ENCODE measurements at places on chromosomes 3 and 15.
A peak's percentile ranks its signal among the peaks of the same experiment; 100 is the strongest.

DNA sequence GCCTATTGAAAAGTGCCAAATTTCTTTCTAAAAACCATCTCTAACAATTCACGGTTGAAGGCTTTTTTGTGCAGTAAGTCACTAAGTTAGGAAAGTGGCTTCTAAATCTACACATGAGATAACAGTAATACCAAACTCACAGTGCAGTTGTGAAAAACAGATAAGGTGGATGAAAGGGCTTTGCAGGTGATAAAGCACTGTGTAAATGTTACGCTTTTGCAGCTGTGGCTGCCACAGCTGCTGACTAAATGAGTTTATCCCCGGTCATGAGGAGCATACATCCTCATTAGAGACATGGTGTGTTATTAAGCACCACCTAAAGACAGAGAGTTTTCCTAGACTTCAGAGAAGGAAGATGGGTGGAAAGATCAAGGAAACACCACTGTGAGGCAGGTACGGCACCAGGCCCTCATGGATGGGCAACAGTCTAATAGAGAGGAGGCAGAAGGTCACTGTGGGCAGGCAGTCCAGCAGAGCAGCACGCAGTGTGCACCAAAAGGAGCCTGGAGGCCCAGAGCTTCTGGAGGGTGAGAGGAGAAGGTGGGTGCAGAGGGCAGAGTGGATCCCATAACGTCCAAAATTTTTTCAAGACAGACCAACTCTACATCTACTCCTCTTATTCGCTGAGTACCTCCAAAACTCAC, 68.5 kb downstream of the FMN1 start:
- DNase-seq = no peak

- peak; percentile 42 for DNase-seq
Measured at GRCh38 chr3:187738331-187739093, 6.8 kb downstream of the BCL6 start.

- no peak for DNase-seq
Measured at GRCh38 chr3:42654331-42655201, 1.1 kb downstream of the ZBTB47 start.

DNA sequence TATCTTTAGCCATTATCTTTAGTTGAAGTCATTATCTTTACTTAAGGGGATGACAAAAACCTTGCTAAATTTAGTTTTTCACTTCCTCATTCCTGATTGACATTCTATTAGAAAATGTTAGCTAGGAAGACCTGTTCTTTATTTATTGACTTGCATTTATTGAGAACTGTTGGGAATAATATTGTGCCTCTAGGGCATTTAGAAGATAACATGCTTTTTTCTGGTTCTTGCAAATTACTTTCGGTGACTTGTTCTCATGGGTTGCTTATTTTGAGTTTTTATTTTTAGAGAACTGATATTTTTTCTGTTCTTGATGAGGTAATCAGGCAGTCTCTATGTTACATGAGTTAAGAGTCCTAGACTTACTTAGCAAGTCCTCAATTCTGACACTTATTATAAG, 48.3 kb upstream of the CTDSPL start:
- DNase-seq = no peak

- no peak for DNase-seq
Measured at GRCh38 chr3:184525337-184526087, 36.1 kb upstream of the EPHB3 start.

- DNase-seq = no peak
Measured at GRCh38 chr15:73367624-73368300, 996 bp downstream of the HCN4 start.

DNA sequence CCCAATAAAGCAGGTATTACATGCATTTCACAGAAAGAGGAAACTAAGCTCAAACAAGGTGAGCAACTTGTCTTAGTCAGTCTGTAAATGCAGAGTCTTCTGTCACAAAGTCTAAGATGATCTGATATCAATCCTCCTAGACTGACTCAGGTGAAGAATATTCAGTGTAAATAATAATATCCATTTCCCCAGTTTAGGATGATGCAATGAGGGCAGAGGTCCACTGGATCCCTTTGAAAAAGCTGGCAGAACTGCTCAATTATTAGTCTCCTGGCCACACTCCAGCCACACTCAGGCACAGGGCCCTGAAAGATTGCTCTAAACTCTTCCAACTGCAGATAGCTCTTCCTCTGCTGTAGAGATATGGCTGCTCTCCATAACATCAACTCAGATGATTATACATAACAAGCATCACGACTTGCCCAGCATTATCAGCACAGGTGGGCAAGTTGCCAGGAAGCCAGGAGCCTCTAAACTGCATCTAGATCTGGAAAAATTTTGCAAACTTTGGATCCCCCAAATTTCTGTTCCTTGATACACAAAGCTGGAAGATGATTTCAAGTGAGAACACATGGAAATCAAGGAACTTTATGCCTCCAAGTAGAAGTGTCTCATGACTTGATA, 129.8 kb upstream of the CPNE4 start:
- DNase-seq = no peak

GRCh38 chr3:13571831-13572750, 23.2 kb downstream of the FBLN2 start:
- no peak for DNase-seq

- no peak for DNase-seq
Measured at GRCh38 chr3:147654827-147655226, 245.7 kb downstream of the ZIC1 start.

DNA sequence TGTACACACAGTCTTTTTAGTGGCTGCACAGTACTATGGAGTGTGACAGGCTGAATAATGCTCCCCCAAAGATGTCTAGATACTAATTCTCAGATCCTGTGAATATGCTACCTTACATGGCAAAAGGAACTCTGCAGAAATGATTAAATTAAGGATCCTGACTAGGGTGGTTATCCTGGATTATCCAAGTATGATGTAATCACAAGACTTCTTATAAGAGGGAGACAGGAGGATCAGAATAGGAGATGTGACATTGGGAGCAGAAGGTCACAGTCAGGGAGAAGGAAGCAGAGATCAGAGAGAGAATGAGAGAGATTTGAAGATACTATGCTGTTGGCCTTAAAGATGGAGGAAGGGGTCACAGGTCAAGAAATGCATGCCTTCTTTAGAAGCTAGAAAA, 34.5 kb downstream of the GABPB1 start:
- DNase-seq = no peak

DNA sequence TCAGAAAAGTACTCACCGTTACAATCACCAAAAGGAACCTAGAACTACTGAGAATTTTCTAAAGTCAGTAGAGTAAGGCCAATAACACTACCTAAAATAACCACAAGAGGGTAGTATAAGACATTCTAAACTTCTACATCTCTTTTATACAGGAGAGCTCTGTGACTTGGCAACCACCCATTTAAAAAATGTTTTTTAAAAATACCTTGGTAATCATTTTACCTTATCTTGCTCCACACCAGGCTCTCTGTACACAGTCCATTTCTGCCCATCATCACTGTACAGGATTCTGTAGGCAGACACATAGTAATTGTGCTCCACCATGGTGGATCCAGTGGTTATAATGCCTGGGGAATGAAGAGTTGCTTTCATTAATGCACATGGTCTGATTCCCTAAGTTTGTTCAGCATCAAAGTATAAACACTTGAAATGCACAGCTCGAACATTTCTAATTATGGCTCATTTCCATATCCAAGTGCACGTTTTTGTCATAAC, 54.5 kb downstream of the ST3GAL6 start:
- DNase-seq = no peak

- DNase-seq = no peak
Measured at GRCh38 chr3:118945834-118946233, 88.8 kb downstream of the IGSF11 start.

GRCh38 chr3:178480274-178480673, 56.0 kb upstream of the KCNMB2 start:
- no peak for DNase-seq

GRCh38 chr3:112629425-112629824, 11.5 kb downstream of the CCDC80 start:
- no peak for DNase-seq

DNA sequence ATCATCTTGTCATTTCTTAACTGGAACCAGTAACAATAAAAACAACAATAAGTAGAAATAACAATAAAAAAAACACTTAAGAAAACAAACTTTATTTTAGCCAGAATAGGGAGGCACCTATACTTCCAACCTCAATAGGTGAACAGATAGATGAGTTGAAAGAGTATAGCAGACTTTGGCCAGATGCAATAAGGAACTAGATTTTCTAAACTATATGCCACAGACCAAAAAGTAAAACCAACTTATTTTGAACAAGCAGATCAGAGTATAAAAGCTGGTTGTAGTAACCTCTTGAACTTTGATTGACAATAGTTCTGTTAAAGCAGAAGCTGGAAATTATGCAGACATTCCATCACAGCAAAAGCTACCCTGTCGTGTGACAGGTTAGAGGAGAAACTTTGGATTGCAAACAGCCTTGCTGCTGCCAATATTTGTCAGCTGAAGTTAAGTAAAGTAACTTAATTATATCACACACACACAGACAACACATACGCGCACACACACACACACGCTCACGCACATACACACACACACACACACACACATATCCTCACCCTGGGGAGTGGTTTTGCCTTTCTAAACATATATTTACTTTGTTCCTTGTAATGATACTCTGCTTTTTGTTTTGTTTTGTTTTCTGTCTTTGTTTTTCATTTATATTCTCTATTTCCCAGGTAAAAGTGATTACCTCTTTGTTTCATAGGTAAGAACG, 903.6 kb downstream of the VGLL3 start:
- no peak for DNase-seq

DNA sequence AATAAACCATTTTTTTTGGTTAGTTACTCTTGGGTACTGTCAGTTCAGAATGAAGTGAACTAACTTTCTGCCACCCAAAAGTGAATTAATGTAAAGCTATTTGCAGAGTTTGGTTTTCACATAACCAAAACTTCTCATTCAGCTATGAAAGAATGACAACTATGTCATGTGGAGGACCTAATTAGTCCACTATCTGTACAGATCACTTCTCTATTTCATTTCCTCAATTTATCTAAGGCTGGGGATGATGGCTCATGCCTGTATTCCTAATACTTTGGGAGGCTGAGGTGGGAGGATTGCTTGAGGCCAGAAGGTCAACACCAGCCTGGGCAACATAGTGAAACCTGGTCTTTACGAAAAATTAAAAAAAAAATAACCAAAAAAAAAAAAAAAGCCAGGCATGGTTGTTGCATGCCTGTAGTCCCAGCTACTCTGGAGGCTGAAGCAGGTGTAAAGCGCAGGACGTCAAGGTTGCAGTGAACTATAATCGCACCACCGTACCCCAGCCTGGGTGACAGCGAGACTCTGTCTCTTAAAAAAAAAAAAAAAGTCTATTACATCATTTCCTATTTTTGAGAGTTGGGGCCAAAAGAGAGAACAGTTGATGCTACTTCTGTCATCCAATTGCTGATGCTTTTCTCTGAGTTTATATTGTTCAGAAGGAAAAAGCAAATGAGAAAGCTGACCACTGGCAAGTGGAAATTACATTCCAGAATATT, 8.7 kb downstream of the HYPK start:
- DNase-seq = no peak

DNA sequence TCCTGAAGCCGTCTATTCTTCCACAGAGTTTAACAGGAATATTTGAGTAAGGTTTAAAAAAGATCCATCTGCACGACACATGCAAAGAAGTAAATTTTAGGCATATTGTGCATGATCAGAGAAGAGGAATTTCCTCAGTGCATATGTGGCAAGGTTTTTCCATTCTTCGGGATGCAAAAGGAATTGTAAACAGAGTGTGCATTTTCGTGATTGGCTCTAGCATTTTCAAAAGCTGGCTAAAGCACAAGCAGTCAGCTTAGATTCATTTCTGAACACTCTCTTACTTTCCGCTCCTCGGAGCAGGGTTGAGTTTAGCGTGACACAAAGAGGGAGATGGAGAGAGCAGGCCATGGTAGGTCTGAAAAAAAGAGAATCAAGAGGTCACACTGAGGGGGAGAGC, 128.2 kb downstream of the ADAMTS9 start:
- no peak for DNase-seq

GRCh38 chr15:22845289-22845900, 6.9 kb downstream of the NIPA2 start:
- no peak for DNase-seq

DNA sequence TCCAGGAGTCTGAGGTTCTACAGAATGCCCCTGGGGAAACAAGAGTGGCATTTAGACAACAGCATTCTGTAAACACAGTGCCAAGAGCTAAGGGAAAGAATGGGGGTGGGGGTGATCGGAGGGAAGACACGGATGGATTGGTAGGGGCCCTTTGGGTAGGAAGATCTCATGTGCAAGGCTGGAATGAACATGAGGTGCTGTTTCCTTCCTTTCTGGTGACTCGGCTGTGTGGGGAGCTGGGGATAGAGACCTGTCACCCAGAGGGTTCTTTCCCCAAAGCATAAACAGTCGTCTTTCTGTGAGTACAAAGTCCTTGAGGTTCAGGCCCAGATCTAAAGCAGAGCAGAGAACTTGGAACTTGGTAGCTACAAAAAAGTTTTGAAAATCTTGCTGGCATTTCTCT, 11.7 kb downstream of the TPM1 start:
- no peak for DNase-seq

DNA sequence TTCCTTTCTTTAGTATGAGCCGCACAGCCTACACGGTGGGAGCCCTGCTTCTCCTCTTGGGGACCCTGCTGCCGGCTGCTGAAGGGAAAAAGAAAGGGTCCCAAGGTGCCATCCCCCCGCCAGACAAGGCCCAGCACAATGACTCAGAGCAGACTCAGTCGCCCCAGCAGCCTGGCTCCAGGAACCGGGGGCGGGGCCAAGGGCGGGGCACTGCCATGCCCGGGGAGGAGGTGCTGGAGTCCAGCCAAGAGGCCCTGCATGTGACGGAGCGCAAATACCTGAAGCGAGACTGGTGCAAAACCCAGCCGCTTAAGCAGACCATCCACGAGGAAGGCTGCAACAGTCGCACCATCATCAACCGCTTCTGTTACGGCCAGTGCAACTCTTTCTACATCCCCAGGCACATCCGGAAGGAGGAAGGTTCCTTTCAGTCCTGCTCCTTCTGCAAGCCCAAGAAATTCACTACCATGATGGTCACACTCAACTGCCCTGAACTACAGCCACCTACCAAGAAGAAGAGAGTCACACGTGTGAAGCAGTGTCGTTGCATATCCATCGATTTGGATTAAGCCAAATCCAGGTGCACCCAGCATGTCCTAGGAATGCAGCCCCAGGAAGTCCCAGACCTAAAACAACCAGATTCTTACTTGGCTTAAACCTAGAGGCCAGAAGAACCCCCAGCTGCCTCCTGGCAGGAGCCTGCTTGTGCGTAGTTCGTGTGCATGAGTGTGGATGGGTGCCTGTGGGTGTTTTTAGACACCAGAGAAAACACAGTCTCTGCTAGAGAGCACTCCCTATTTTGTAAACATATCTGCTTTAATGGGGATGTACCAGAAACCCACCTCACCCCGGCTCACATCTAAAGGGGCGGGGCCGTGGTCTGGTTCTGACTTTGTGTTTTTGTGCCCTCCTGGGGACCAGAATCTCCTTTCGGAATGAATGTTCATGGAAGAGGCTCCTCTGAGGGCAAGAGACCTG, 13.2 kb downstream of the GREM1 start:
- DNase-seq = no peak

- DNase-seq = no peak
Measured at GRCh38 chr15:101650145-101650544, 2.0 kb downstream of the TM2D3 start.

GRCh38 chr3:70464876-70465275, 152.4 kb upstream of the MDFIC2 start:
- no peak for DNase-seq

- no peak for DNase-seq
Measured at GRCh38 chr3:72673011-72673771, 175.1 kb downstream of the SHQ1 start.

GRCh38 chr3:55313666-55314065, 173.4 kb downstream of the WNT5A start:
- DNase-seq = no peak

- no peak for DNase-seq
Measured at GRCh38 chr3:149726716-149727407, 25.4 kb downstream of the COMMD2 start.

GRCh38 chr3:158882445-158882844, 80.6 kb downstream of the MFSD1 start:
- DNase-seq = no peak
